ENCODE measurements at places on chromosomes 2 and 18. TPM values are rescaled to one million over a fixed set of nuclear protein-coding genes. Genes with fewer than 3 reads are reported as not detected.

The UGT1A4 gene
- not detected for total RNA-seq

The SCG2 gene
- not detected for total RNA-seq

The MYO7B gene
- 5.2 TPM for total RNA-seq

The TRAPPC12 gene
- total RNA-seq = 116 TPM

The ALKAL2 gene
- total RNA-seq = not detected

The GPR155 gene
- 25.8 TPM for total RNA-seq

The RAMP1 gene
- 0.68 TPM for total RNA-seq

The RAB17 gene
- total RNA-seq = not detected

The ANKRD30BL gene
- 0.20 TPM for total RNA-seq

The CPS1 gene
- 1.1 TPM for total RNA-seq

DNA sequence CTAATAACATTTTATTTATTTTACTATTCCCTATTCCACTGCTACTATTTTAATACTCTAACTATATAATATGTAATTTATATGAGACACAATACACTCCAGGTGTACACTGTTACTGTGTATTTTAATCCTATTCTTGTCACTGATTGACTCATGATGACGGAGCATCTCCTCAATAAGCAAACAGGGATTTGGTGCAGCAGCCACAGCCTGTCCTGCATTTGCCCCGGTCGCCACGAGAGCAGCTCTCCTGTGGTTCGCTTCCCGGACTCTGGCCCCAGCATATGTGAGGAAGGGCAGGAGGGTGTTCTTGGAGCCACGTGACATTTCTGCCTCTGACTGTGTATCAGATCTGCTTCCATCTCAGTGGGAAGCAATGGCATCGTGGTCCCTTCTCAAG, 74.1 kb upstream of the PXDN start:
- no peak for DNase-seq

DNA sequence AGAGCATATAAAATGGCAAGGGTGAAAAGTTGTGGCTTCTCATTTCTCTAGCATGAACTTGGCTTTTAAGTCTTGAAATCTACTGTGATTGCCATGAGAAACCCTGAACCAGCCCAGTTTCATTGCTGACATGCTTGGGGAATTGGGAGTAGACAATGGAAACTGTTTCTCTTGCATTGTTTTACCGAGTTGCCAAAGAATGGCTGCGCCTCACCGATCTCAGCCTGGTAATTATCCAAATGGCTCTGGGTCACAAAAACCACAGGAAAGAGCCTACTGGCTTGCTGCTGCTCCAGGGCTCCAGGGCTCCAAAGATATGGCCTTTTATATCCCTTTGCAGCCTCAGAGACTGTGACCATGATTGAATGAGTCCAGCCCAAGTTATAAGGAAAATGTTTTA, 310.4 kb upstream of the NT5C1B start:
- no peak for DNase-seq

GRCh38 chr2:161424394-161424769, 8.3 kb downstream of the TBR1 start:
- DNase-seq = no peak

GRCh38 chr2:223956300-223956699, 963 bp upstream of the MRPL44 start:
- no peak for DNase-seq

- DNase-seq = no peak
Observed at GRCh38 chr2:161952783-161953191, 121.2 kb downstream of the DPP4 start.

DNA sequence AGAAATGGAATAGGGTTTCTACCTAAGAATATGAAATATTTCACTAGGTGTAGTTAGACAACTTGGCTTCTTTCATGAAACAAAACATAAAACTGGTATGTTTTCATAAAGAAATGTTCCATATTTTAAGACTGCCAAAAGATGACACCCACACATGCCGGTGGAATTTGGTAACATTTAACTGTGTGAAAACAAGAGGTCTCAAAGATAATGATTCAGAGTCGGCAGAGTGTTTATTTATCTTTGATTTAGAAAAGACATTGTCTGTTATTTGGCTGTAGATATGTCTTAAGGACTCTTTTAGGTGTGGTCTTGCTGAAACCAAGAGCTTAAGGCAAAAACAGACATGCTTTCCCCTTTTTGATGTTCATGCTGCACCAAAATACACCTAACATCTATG, 63.5 kb upstream of the FN1 start:
- no peak for DNase-seq

DNA sequence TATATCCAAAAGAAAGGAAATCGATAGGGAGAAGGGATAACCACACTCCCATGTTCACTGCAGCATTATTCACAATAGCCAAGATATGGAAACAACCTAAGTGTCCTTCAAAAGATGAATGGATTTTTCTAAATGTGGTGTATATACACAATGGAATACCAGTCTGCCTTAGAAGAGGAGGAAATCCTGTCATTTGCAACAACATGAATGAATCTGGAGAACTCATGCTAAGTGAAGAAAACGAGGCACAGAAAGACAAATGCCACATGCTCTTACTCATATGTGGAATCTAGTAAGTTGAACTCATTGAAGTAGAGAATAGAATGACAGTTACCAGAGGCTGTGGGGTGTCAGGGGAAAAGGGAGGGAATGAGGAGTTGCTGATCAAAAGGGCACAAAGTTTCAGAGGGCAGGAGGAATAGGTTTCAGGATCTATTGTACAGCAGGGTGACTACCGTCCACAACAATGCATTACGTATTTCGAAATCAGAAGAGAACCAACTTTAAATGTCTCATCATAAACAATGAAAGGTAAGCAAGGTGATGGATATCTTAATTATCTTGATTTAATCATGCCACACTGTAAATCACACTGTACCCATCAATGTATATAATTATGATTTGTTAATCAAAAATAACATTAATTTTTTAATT, 46.1 kb downstream of the SIGLEC15 start:
- no peak for DNase-seq

GRCh38 chr2:117502121-117502520, 312.4 kb upstream of the DDX18 start:
- no peak for DNase-seq

DNA sequence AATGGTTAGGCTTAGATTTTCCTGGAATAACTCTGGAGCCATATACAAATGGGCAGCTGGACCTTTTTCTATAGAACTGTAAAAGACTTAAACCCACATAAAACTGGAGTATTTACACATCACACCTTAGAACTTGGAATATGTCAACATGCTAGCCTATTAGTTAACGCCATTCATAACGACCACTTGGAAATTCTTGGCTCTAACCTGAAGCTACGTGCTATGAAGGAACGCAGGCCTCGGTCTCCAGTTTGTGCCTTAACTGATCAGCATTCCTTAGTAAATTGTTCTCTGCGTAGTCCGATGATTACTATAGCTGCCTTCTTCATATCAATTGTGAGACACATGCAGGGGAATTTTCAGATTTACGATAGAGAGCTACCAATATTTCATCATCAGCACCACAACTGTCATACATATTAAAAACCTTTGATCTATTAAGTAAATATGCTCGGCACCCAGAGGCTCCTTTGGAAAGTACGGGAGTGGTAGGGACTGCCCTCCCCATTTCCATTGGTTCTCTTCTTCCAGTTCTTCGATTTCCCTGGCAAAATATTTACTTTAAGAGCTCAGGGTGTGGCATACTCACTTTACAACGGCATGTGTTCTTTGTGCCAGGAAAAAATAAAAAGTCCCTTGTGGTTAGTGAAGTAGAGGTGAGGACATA, 17.5 kb upstream of the CCL20 start:
- no peak for DNase-seq

- DNase-seq = no peak
Observed at GRCh38 chr2:121501031-121501430, 29.6 kb upstream of the RNU4ATAC start.

GRCh38 chr2:17643031-17643615, 102.6 kb downstream of the VSNL1 start:
- no peak for DNase-seq

DNA sequence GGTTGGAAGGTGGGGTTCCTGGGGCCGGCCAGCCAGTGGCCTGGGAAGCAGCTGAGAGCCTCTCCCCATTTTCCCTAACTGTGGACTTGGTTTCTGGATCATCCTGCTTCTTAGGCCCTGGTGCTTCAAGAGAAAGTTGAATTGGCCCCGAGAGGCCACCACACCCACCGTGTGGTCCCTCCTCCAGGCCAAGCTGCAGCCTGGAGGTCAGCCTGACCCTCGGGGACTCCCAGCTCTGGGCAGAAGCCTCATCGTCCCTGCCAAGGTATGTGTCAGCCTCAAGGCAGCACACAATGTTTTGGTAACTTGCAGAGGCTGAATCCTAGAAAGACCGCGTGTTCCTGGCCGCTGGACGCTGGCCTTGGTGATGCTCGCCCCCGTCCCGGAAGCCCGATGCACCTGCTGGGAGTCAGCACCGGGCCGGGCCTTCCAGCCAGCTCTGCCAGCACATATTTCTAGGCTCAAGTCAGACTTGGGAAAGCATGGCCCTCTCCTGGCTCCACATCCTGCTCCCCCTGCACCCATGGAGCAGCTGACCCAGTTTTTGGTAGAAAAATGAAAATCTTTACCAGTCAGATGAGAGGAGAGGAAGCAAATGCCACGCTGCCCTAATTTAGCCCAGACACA, 72.6 kb downstream of the ACTR2 start:
- no peak for DNase-seq

DNA sequence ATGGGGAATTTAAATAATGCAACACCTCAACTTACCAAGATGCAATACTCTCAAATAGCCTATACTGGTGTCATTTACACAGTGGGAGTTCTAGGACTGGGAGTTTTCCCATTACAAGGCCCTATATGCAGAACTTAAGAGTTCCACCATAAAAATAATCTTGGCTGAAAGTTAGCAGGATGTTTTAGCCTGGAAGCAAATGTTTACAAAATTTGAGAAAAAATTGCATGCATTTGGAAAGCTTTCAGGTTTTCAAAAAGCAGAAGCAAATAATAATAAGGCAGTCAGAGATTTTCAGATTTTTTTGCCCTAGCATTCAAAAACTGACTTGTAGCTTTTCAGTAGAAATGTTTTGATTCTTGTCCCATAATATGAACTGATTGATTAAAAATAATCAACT, 397.3 kb downstream of the ARHGAP15 start:
- no peak for DNase-seq

- no peak for DNase-seq
Observed at GRCh38 chr2:19505-19904, 26.8 kb downstream of the FAM110C start.

DNA sequence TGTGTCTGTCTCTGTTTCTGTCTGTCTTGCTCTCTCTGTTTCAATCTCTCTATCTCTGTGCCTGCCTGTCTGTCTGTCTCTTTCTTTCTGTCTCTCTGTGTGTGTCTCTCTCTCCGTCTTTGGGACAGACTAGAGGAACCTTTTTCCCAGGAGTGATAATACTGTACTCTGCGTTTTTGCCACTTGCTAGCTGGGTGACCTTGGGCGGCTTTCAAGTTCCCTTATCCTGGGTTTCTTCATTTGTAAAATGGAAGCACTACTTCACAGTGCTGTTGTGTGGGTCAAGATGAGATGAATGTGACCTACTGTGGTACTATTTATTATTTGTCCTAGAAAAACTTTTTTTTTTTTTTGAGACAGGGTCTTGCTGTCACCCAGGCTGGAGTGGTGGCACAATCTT, 42.4 kb downstream of the HPCAL1 start:
- no peak for DNase-seq

- DNase-seq = no peak
Observed at GRCh38 chr2:187478719-187479118, 30.7 kb upstream of the CALCRL start.

- no peak for DNase-seq
Observed at GRCh38 chr2:61995515-61995914, 90.0 kb downstream of the COMMD1 start.

DNA sequence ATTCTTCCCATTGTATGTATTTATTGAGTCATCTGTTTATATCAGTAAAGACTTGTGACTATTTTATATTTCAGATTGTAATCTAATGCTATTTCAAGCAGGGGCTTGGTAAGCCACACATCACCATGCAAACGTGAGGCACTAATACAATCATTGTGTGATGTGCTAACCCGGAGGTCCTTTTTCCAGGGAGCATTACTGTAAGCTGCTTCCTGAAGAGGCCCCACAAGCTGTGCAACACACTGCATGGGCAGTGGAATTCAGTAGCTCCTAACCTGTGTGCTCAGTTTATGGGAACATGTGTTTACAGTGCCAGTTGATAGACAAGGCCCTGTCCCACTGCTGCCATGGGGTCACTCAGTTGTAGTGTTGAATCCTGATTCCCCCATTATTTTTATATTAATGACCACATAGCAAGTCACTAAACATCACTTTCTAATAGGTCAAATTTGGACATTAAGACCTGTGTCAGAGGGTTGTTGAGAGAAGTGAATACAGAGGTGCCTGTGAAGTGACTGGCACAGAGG, 162.9 kb downstream of the FHOD3 start:
- DNase-seq = no peak

GRCh38 chr18:41466436-41467160, 488.4 kb upstream of the PIK3C3 start:
- no peak for DNase-seq

DNA sequence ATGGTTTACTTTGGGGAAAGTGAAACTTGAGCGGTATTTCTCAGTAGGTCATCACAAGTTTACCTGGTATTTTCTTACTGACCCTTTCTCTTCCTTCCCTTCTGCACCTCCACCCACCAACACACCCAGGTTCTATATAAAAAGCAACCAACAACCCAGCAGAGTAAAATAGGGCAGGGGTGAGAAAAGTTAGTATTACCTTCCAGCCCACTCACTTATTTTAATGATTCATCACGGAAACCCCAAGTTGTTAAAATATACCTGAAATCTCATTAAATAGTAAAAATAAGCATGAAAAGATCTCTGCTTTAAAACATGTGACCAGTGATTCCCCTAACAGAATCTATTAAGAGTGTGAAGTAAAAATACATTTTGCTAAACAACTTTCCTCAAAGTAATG, 306.1 kb downstream of the ZEB2 start:
- DNase-seq = no peak

GRCh38 chr2:104572834-104573233, 281.1 kb upstream of the POU3F3 start:
- no peak for DNase-seq

DNA sequence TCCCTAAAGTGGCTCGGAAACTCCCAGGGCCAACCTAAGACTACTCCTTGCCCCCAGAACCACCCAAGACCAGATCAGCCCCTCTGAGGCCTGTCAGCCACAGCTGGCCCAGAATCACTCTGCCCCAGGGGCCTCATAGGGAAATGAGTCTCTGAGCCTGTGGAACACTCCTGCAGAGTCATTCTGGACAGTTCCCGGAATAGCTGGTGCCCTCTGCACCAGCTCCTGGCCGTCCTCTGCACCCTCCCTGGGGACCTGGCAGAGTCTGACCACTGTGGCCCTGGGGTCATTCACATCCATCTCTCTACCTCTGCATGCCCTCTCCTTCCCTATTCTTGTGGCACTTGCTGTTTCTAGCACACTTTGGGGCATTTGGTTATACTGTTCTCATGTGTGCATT, 14.6 kb upstream of the TMEM214 start:
- DNase-seq = peak; percentile 20
